ENCODE measurements at places on chromosomes 12 and 14. TPM values are rescaled to one million over a fixed set of nuclear protein-coding genes. Genes with fewer than 3 reads are reported as not detected.

CDC42BPB gene
- total RNA-seq: 101 TPM

ZBTB25 gene
- 16.9 TPM for total RNA-seq

ATF1 gene
- 47.0 TPM for total RNA-seq

DNA sequence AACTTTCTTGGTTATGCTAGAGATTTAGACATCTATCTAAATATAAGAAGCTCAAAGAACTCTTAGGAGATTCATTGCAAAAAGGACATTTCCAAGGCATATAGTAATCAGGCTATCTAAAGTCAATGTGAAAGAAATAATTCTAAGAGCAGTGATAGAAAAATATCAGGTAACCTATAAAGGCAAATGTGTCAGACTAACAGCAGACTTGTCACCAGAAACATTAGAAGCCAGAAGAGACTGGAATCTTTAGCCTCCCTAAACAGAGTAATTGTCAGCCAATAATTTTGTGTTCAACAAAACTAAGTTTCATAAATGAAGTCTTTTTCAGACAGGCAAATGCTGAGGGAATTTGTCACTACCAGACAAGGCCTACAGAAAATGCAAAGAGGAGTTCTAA is 122.0 kb upstream of the SCAF11 start:
- H3K27ac ChIP-seq: no peak overlapping the region
- no peak overlapping the region for H3K4me3 ChIP-seq
- H3K36me3 ChIP-seq: no peaks in the 10 kb centered on the region
- no peaks in the 10 kb centered on the region for H3K27me3 ChIP-seq

LACRT gene
- total RNA-seq: not detected

SYNE3 gene
- total RNA-seq: 20.1 TPM

- no peak for DNase-seq
- no peaks in the 10 kb centered on the region for H3K27me3 ChIP-seq
- H3K4me1 ChIP-seq: no peaks in the 10 kb centered on the region
- H3K36me3 ChIP-seq: no peaks in the 10 kb centered on the region
- no peak overlapping the region for H3K4me3 ChIP-seq
- H3K27ac ChIP-seq: no peak overlapping the region
These were observed 186.4 kb downstream of the ITPR2 start for GRCh38 chr12:26646571-26646970.

PGF gene
- 4.0 TPM for total RNA-seq

- H3K4me3 ChIP-seq: no peak overlapping the region
- peaks cover 2% of the 10 kb centered on the region for H3K4me1 ChIP-seq
- no peaks in the 10 kb centered on the region for H3K36me3 ChIP-seq
- H3K27ac ChIP-seq: no peak overlapping the region
- no peak for DNase-seq
These were observed 176.8 kb downstream of the PHLDA1 start for GRCh38 chr12:75854681-75855309.

JPH4 gene
- 9.2 TPM for total RNA-seq

DNA sequence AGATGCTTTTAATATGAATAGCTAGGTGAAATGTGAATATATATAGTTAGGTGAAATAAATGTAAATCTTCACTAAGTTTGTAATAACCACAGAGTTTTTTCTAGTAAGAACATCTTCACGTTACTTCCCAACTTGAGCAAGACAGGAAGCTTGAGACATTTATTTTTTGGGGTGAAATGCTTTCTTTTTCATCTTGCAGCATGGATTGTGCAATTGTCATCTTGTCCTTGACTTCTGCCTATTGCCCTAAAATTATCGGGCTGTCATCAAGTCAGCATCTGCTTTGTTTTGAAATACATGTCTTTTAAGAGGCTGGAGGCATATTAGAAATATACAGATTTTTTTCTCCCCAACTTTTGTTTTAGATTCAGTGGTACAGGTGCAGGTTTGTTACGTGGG is 433.9 kb downstream of the PCNX1 start:
- no peak overlapping the region for H3K4me3 ChIP-seq
- no peak for DNase-seq
- peaks cover 4% of the 10 kb centered on the region for H3K4me1 ChIP-seq
- H3K36me3 ChIP-seq: no peaks in the 10 kb centered on the region

ADSS1 gene
- 6.7 TPM for total RNA-seq

DNA sequence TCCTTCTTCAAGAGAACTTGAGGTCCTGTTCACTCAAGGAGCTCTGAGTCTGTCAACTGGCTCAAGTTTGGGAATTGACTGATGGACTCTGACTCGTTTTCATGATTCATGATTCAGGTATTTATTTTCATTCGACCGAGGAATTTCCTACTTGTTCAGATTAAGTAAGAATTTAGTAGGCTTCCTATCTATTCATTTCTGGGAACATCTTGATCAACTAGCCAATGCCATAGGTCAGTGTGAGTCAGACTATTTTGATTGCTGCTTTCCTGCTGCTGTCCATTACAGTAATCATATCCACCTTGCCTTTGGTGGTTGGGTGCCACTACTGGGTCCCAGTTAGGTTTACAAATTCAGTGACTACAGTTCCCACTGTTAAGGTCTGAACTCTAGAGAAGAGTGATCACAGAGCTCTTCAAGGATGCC is 6.1 kb downstream of the FAM186A start:
- DNase-seq: no peak
- H3K27me3 ChIP-seq: no peaks in the 10 kb centered on the region
- no peak overlapping the region for H3K4me3 ChIP-seq
- no peaks in the 10 kb centered on the region for H3K4me1 ChIP-seq

DNA sequence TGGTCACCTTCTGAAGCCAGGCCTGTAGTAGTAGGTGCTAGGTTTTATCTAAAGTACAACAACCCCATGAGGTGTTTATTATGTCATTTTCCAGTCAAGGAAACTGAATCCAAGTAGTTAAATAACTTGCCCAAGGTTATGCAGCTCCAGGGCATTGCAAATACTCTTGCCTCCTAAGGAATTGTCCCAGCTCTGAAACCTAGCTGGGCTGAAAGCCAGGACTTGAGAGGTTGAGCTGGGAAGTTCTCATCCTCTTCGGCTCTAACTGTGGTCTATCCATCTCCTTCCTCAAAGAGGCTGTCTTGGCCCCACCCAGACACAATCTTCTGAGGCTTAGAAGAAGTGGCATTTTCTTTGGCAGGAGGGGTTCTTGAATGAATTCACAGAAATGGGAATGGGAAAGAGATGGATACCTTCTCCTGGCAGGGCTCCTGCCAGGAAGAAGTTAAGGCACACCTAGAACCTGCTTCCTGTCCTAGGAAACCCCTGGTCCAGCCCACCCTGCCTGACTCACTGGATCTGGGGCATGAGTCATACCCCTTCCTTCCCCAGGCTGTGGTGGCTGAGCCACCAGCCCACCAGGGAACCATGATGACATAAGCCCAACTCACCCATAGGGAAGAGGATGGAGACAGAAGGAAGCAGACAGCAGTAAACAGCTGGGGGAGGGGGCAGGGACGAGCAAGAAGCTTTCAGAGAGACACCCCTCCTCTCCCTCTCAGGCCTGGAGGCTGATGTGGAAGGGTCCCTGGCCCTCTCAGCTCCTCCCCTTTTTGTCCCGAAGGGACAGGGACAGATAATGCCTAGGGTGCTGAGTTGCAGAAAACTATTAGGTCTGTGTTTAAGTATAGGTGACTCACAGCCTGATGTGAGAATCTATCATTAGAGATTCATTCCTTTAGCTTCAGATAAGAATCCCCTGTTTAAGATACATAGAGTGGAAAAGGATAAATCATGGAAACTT is 2.1 kb upstream of the PLEK2 start:
- H3K36me3 ChIP-seq: no peaks in the 10 kb centered on the region
- no peak for DNase-seq
- H3K4me1 ChIP-seq: peaks cover 3% of the 10 kb centered on the region
- H3K27me3 ChIP-seq: no peaks in the 10 kb centered on the region
- no peak overlapping the region for H3K4me3 ChIP-seq

DNA sequence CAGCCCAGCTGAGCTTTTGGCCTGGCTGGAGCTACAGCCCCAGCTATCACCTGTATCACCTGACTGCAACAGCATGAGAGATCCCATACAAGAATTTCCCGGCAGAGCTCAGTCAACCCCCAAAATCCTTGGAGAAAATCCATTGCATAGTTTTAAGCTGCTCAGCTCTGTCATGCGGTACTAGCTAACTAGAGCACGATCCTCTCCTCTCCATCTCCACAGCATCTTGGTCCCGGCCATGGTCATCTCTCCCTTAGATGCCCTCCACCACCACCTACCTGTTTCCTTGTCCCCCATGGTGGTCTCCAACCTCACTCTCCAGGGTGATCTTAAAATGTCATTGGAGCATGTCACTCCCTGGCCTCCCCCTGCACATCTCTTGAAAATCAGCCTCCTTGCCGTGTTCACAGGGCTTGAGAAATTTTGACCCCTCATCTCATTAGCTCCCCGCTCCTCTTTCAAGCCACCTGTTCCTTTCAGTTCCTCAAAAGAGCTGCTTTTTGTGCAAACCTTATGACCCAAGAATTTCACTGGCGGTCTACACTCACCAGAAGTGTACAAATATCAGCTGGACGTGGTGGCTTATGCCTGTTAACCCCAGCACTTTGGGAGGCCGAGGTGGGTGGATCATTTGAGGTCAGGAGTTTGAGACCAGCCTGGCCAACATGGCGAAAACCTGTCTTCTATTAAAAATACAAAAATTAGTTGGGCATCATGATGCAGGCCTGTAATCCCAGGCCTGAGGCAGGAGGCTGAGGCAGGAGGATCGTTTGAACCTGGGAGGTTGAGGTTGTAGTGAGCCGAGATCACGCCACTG is 8.1 kb upstream of the CLMN start:
- no peaks in the 10 kb centered on the region for H3K36me3 ChIP-seq
- H3K27me3 ChIP-seq: no peaks in the 10 kb centered on the region
- DNase-seq: no peak
- H3K27ac ChIP-seq: no peak overlapping the region

ANO4 gene
- total RNA-seq: 9.9 TPM

CLEC4D gene
- total RNA-seq: 0.15 TPM

IRAK4 gene
- 13.2 TPM for total RNA-seq

DNA sequence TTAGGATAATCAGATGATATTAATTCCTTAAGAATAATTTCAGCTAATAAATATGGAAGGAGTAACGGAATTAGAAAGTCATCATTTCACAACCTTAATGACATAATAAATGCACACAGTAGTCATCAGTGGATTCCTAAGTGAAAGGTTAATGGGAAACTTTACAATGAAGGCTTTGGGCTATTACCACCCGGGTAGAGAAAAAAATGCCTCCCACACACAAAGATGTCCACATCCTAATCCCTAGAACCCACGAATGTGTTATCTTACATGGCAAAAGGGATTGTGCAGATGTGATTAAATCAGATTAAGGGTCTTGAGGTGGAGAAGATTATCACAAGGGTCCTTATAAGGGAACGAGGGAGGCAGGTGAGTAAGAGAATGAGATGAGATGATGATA is 5.6 kb downstream of the TMED10 start:
- no peak overlapping the region for H3K4me3 ChIP-seq
- H3K27ac ChIP-seq: no peak overlapping the region
- no peak for DNase-seq

TCL1A gene
- total RNA-seq: not detected

EPYC gene
- total RNA-seq: 0.24 TPM

RNF10 gene
- 190 TPM for total RNA-seq

- DNase-seq: no peak
- no peak overlapping the region for H3K4me3 ChIP-seq
- H3K27me3 ChIP-seq: no peaks in the 10 kb centered on the region
- no peaks in the 10 kb centered on the region for H3K36me3 ChIP-seq
These were observed 60.1 kb downstream of the SEL1L start for GRCh38 chr14:81473456-81474147.

DNA sequence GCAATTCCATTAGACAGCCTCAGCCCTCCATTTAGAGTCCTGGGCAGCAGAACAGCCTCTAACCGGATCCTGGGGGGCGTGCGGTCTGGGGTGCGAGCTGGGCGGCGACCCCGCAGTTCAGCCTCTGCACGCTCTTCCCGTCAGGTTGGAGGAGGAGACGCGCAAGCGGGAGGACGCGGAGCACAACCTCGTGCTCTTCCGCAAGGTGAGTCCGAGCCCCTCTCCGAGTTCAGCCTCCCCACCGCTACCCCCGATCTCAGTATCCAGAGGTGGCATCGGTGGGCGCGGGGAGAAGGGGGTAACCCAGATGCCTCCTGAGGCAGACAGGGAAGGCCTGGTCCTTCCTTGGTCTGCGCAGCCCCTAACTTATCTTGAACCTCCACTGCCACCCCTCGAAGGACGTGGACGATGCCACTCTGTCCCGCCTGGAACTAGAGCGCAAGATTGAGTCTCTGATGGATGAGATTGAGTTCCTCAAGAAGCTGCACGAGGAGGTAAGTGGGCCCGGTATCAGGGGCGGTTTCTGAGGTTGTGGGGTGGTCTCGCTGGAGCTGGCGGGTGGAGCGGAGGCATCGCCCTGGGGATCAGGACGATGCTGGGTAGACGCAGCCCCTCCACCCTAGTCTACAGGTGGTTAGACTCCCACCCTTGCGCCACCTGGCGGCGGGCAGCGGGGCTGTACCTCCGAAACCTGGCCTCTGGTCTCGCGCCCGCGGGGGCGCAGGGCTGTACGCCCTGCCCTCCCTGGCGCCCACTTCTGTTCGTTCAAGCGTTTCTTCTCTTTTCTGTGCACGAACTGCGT is 1.3 kb downstream of the PRPH start:
- peaks cover 5% of the 10 kb centered on the region for H3K27me3 ChIP-seq
- no peak for DNase-seq
- H3K27ac ChIP-seq: no peak overlapping the region
- no peak overlapping the region for H3K4me3 ChIP-seq

GRCh38 chr14:92460916-92461579 is 52.5 kb upstream of the RIN3 start:
- no peak for DNase-seq
- H3K27ac ChIP-seq: no peak overlapping the region
- no peaks in the 10 kb centered on the region for H3K27me3 ChIP-seq
- no peaks in the 10 kb centered on the region for H3K36me3 ChIP-seq

- no peak overlapping the region for H3K4me3 ChIP-seq
- H3K27me3 ChIP-seq: no peaks in the 10 kb centered on the region
- H3K36me3 ChIP-seq: no peaks in the 10 kb centered on the region
- no peak overlapping the region for H3K27ac ChIP-seq
- DNase-seq: no peak
These were observed 9.5 kb downstream of the RNASE11 start for GRCh38 chr14:20578325-20578724.

SLCO1A2 gene
- total RNA-seq: not detected

All from ovary (tissue), 10 donors.